HCEC 1CT (cell line): ENCODE measurements at places on chromosomes 7 and 10.

DNA sequence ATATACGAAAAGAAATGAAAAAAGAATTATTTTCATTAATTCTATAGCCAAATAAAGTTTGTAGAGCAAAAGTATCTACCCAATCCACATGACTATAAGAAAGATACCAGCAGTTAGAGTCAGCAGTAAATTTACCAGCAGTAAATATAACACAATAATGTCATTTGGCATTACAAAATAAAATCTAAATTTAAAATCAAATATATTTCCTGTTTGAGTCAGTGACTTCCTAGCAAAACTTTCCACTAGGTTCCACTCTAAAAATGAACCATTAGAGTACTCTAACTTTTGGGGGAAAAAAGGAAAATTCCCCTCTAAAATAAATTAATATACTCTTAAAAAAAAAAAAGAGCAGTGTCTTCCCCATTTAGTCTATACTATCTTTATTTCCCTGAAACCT, 144.8 kb downstream of the CPEB3 start:
- DNase-seq: no peak

- peak; percentile 61 for DNase-seq
Measured at GRCh38 chr7:105831824-105832535, 44.4 kb downstream of the ATXN7L1 start.

DNA sequence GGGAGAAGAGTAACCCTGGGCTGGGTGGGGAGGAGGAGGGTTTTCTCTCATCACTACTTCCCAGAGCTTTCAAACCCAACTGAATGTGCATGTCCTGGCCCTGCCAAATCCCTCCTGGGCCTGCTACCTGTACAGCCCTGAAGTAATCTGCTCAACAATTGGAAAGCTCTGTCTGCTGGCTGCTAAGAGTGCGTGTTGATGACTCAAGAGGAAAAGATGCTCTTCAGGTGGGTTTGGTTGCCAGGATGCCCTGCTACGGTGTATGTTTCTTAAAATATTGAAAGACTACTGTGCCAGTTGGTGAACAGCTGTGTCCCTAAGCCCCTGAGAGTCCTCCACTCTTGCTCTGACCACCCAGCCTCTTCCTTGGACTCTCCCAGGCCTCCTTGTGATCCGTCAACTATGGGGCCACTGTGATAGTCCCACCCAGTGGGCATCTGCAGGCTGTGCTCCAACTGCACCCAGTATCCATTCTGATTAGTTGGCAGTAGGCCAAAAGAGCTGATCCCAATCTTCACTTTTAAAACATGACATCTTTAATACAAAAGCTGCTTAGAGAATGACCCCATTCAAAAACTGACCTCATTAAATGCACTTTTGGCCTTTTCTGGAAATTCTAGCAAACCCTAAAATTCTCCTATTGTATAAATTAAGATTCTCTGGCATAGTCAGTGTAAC, 85.6 kb downstream of the AOAH start:
- DNase-seq: no peak

DNA sequence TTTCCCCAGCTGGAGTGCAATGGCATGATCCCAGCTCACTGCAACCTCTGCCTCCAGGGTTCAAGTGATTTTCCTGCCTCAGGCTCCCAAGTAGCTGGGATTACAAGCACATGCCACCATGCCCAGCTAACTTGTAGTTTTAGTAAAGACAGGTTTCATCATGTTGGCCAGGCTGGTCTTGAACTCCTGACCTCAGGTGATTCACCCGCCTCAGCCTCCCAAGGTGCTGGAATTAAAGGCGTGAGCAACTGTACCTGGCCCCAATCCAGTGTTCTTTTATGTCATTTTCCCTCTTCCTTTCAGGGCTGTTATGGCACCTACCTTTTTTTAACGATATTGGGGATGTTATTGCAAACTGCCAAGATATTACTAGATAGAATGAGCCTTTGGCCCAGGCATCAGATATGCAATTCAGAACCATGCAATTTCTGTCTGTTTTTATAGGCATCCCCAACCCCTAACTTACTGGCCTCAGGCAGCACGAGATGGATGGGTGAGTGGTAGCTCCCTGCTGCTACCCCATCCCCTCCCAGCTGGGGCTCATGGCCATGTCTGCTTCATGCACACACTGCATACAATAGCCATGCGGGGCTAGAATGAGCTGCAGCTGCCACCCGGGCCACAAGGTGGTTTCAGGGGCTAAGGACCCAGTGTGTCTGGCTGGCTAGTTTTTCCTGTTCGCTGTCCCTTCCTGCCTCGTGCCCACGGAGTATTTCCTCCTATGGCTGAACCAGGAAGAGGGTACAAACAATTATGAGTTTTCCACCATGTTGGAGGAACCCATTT, 1080.1 kb upstream of the SORCS1 start:
- DNase-seq: no peak

DNA sequence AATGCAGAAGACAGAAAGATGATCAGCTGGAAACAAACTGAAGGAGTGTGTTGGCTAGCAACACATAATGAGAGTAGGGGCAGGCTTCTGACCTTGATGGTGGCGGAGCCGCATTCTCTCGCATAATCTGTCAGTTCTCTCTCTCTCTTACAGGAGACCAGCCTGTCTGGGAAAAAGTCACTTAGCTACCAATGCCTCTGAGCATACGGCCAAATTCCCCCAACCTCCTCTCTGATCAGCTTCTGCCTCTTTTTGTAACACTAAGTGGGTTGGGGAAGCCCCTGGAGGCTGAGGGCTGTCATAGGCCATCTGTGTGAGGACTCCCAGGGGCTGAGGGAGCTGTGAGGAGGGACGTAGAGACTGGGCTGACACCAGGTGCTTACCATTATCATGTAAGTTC, 104.6 kb downstream of the HIPK2 start:
- DNase-seq: no peak

GRCh38 chr10:100006243-100006886, 3.4 kb downstream of the DNMBP start:
- peak; percentile 99 for DNase-seq

DNA sequence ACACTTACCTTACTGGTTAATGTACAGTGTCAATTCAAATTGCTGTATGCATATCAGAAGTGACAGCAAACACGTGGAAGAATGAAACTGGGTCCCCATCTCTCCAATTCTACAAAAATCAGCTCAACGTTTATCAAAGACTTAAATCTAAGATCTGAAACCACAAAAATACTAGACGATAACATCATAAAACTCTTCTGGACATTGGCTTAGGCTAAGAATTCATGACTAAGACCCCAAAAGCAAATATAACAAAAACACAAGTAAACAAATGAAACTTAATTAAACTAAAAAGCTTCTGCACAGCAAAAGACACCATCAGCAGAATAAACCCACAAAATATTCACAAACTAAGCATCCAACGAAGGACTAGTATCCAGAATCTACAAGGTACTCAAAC, 35.9 kb upstream of the PFKP start:
- DNase-seq: no peak

DNA sequence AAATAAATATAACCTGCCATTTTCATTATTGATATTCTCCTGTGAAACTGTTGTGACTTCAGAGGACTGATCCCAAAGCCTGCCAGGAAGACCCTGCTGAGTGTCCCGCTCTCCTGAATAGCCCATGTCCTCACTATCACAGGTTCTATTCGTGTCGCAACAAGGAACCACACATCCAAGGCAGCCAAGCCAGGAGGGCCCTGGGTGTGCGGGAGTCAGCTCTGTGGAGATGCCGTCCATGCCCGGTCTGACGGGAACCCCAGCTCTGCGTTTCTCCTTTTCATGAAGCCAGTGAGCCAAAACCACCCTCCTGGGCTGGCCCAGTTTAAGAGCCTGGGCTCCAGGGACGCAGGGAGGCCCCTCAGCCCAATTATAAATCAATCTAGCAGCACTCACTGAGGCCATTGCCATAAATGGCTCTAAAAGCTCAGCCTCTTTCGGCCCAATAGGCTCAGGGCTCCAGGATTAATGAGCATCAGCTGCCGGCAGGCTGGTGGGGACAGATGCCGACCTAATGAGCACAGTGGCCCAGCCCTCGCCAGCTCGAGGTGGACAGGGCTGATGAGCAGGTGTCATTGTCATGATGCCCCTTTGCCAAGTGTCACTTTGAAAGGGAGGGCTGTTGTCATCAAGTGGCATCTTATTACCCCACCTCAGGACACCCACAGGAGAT, 177.9 kb downstream of the PLXNA4 start:
- no peak for DNase-seq

GRCh38 chr7:141872931-141873330, 31.6 kb upstream of the PRSS37 start:
- no peak for DNase-seq

- DNase-seq: no peak
Measured at GRCh38 chr10:132662186-132662920, 123.6 kb downstream of the NKX6-2 start.

DNA sequence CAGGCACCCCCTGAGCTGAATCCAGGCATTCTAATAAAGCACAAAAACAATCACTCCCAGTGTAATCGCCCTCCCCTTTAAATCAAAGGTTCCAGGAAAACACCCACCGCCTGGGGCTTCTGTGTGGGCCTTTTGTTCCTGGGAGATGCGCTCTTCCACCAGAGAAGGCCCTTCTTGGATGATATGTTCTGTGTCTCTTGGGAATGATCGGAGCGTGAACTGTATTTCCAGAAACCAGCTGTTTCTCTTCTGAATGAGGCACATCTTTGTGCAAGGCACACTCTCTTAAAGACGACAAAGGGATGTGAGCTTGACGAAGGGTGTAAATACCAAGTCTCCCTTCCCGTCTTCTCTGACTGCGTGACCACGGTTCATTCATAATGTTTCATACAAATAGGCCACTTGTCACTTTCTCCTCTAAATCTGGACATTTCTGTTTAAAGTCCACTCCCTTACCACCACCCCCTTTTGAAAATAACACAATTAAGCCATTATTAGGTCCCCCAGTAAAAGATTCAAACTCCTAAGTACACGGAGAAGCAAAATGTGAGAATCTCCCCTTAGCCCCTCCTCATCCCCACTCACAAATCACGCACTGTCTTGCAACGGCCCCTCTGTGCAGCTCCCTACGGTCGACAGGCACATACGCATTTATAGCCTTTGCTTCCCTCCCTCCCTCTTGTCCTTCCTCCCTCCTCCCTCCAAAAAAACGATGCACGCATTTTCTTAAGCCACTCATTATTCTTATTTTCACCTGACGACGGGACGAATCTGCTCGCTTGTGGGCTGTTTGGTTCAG, 45.6 kb upstream of the ENO4 start:
- no peak for DNase-seq

DNA sequence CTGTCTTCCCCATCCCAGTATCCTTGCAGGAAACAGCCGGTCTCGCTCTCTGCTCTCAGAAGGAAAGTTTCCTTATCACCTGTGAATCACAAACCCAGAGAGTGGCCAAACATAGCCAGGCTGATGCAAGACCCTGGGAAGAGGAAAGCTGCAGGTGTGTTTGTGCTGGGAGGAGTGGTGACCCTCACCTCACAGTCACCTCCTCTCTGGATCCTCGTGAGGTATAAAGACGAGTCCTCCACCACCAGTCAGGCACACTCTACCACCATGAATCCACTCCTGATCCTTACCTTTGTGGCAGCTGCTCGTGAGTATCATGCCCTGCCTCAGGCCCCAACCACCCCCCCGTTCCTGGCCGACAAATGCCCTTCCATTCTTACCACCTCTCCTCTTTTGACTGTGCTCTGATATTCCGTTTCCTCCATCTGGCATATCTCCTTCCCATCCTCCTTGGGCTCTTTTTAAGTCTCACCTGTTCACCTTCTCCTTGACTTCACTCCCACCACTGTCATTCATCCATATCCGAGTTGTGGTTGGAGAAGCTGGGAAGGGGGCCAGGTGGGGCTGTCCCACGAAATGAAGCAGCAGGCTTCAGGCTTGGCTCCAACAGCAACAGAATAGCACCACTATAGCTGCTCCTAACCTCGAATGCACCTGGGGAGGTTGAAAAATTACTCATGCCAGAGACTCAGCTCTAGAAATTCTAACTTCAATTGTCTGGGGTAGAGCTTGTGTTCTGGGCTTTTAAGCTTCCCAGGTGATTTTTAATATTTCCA, at the start of gene PRSS1:
Gene PRSS1, plus strand, starts transcription at position 255 of the 776 bp plus-strand sequence. Its CDS starts 13 bp downstream, at position 268.
- DNase-seq: no peak
